Adrenal gland (tissue), 19 donors: ENCODE measurements at places on chromosomes 5 and 9. TPM values are rescaled to one million over a fixed set of nuclear protein-coding genes. Genes with fewer than 3 reads are reported as not detected.

GRCh38 chr5:151900891-151901290 lies 23.8 kb downstream of the GLRA1 start:
- no peaks in the 10 kb centered on the region for H3K27me3 ChIP-seq
- no peak for DNase-seq
- H3K4me1 ChIP-seq, result no peaks in the 10 kb centered on the region
- H3K4me3 ChIP-seq, result no peak overlapping the region
- H3K36me3 ChIP-seq, result no peaks in the 10 kb centered on the region

Gene PTGES
- not detected for total RNA-seq

DNA sequence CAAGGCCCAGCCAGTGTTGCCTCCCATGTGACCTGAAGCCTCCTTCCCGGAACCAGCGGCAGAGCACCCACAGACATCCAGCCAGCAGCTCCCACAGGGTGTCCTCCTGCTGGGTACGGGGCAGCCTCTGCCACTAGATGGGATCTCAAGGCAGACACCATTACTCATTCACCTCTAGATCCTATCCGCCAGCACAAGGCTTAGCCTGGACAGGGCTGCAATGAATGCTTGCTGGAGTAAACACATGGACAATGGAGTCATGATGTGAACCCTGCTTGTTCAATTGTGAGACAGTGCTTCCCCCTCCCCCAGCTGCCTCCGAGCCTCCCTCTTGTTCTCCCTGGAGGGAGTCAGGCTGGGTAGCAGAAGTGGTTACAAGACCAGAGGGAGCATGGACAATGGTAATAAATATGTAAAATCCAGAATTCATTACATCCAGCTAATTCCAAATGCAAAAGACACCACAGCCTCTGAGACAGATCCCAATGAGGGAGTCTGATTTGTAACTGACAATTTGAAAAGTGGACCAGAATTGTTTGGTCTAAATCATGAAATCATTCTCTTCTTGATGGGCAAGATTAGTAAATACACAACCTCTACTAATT lies 132.0 kb downstream of the CRB2 start:
- H3K4me1 ChIP-seq, result no peaks in the 10 kb centered on the region
- no peak for DNase-seq
- no peaks in the 10 kb centered on the region for H3K36me3 ChIP-seq

- no peak overlapping the region for H3K27ac ChIP-seq
- H3K27me3 ChIP-seq, result no peaks in the 10 kb centered on the region
- no peaks in the 10 kb centered on the region for H3K36me3 ChIP-seq
- peaks cover 10% of the 10 kb centered on the region for H3K4me1 ChIP-seq
- DNase-seq, result no peak
Observed at GRCh38 chr9:132006677-132007370, 72.8 kb downstream of the MED27 start.

- H3K36me3 ChIP-seq, result no peaks in the 10 kb centered on the region
- H3K27me3 ChIP-seq, result no peaks in the 10 kb centered on the region
- H3K4me1 ChIP-seq, result peaks cover 4% of the 10 kb centered on the region
- no peak overlapping the region for H3K4me3 ChIP-seq
- H3K27ac ChIP-seq, result no peak overlapping the region
- DNase-seq, result no peak
Observed at GRCh38 chr9:18296702-18297055, 177.3 kb upstream of the ADAMTSL1 start.

Gene QRFP
- not detected for total RNA-seq
